Hematopoietic multipotent progenitor cell (in vitro differentiated cells): ENCODE measurements at places on chromosomes 16 and 17. TPM values are rescaled to one million over a fixed set of nuclear protein-coding genes. Genes with fewer than 3 reads are reported as not detected.

The PRSS21 gene
- total RNA-seq = 27.2 TPM

The TBC1D3G gene
- total RNA-seq = not detected

The MT1X gene
- total RNA-seq = 54.1 TPM

The CLEC18B gene
- not detected for total RNA-seq

The DNASE1L2 gene
- 0.54 TPM for total RNA-seq

The PRSS36 gene
- 1.1 TPM for total RNA-seq

The CLEC18C gene
- total RNA-seq = under 0.01 TPM

The SMIM5 gene
- total RNA-seq = 3.0 TPM

The WNT9B gene
- under 0.01 TPM for total RNA-seq

The RDM1 gene
- total RNA-seq = 0.54 TPM

The RSAD1 gene
- 31.0 TPM for total RNA-seq

The RTN4RL1 gene
- 1.6 TPM for total RNA-seq

The CSH1 gene
- total RNA-seq = not detected

The MTMR4 gene
- 55.2 TPM for total RNA-seq

The CTRB2 gene
- not detected for total RNA-seq

The PTX4 gene
- 0.27 TPM for total RNA-seq

The PLLP gene
- 0.27 TPM for total RNA-seq

The KRT28 gene
- total RNA-seq = not detected

The GGA2 gene
- total RNA-seq = 18.9 TPM

The VMP1 gene
- total RNA-seq = 120 TPM

The STX1B gene
- 1.1 TPM for total RNA-seq

The ITGB4 gene
- total RNA-seq = 11.3 TPM

The KIF1C gene
- total RNA-seq = 1.1 TPM

The SERPINF2 gene
- 4.6 TPM for total RNA-seq

The UTP4 gene
- 21.5 TPM for total RNA-seq

The TLCD3A gene
- 12.7 TPM for total RNA-seq

The HSD17B1 gene
- 1.3 TPM for total RNA-seq

The PPM1E gene
- total RNA-seq = under 0.01 TPM

The GNGT2 gene
- total RNA-seq = 0.27 TPM

The PITPNC1 gene
- total RNA-seq = 5.9 TPM

The RASD1 gene
- total RNA-seq = 3.0 TPM

The STAT3 gene
- 137 TPM for total RNA-seq

The KRTAP2-1 gene
- total RNA-seq = not detected

The NKD1 gene
- under 0.01 TPM for total RNA-seq

The EVI2B gene
- 20.7 TPM for total RNA-seq

The VPS35 gene
- total RNA-seq = 44.2 TPM

The PRSS8 gene
- total RNA-seq = not detected

The TMEM235 gene
- under 0.01 TPM for total RNA-seq

The PMP22 gene
- 2.4 TPM for total RNA-seq

The SPN gene
- total RNA-seq = 451 TPM

The XYLT1 gene
- 71.9 TPM for total RNA-seq
